ENCODE measurements at places on chromosomes 13 and 19.
A peak's percentile ranks its signal among the peaks of the same experiment; 100 is the strongest.

- no peak for DNase-seq
Measured at GRCh38 chr19:47729468-47729798, 15.9 kb upstream of the NOP53 start.

DNA sequence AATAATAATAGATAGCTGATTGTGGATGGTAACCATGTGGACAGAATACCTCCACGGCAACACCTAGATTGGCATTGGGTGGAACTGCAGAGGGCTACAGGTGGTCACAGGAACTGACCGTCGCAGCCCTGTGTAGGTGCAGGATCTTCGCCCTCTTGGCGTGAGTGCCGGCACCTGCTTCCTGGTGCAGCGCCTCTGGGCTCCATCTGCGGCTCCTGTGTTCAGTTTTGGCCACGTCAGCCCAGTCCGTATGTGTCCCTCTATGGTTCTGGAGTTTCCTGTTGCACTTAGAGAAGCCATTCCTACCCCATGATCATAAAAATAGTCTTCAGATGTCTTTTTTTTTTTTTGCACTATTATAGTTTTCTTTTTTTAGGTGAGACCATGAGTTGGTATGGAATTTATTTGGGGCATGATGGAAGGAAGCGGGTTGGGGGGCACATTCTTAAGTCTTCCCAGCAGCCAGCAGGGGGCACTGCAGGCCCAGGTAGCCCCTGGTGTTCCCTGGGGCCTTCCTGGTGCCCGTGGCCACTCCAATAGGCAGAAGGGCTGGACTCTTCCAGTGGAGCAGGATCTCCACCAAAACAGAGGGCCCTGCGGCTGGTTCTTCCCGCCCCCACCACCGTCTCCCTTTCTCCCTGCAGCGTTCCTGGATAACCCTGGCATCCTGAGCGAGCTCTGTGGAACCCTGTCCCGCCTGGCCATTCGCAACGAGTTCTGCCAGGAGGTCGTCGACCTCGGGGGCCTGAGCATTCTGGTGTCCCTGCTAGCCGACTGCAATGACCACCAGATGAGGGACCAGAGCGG lies 10.1 kb upstream of the SLC25A42 start:
- peak; percentile 57 for DNase-seq

GRCh38 chr19:47241919-47242577 lies 11.0 kb upstream of the BBC3 start:
- DNase-seq, result no peak

DNA sequence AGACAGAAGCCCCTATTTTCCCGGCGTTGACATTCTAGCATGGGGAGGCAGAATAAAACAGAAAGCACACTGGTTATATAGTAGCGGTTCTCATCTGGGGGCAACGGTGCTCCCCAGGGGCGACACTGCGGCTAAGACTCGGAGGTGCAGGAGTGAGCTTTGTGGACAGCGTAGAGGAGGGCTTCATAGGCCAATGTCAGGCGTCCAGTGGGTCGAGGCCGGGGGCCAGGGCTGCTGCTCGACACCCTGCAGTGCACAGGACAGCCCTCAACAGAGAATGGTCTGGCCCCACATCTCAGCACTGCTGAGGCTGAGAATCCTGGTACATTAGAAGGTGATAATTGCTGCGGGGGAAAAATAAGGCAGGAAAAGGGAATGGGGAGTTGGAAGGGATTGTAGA lies 1.5 kb downstream of the ZNF628 start:
- DNase-seq, result no peak

GRCh38 chr13:113728571-113729054 lies 30.4 kb upstream of the TMEM255B start:
- DNase-seq, result no peak

DNA sequence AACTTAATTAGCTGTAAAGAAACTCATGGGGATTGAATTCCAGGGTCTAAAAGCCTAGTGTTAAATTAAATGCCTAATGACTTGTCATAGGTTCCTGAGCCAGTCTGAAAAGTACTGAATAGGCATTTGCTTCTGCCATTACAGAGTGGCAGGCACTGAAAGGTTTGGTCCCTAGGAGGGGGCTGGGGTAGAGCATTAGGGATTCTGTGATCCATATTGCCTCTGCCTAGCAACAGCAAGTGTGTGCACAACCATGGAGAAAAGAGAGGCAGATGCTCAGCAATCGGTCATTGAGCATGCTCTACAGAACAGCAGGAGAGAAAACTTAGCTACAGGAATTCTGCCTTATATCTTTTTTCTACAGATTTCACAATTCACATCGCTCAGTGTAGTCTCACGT lies 133.5 kb downstream of the TRPC4 start:
- DNase-seq, result no peak

DNA sequence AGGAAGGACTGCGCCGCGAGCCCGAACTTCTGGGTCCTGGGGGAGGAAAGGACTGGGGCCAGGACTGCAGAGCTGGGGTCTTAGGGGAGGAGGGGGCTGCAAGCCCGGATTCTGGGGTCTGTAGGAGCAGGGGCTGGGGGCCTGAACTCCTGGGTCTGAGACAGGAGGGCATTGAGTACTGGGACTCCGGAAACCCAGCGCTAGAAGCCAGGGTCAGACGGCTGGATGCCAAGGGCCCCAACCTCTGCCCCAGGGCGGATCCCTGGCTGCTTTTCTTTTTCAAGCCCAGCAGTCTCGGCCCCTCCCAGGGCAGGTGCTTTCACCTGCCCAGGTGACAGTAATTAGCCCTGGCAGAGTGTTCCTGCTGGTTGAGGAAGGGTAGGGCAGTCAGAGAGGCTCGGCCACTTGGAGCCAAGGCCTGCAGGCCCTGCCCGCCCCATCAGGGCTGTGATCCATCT lies 2.3 kb downstream of the MYH14 start:
- no peak for DNase-seq

DNA sequence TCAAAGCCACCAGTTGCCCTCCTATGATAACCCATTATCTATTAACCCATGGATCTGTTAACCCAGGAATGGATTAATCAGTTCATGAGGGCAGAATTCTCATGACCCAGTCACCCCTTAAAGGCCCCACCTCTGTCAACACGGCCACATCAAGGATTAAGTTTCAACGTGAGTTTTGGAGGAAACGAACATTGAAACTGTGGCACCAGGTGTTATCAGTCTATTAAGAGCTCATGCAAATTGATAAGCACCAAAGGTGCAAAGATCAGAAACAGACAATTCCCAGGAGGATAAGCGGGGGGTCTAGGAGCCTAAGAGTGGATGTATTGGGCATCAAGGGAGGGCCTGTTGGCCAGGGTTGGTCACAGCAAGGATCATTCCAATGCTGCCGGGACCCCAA lies 19.9 kb upstream of the ELAVL1 start:
- no peak for DNase-seq

- DNase-seq, result no peak
Measured at GRCh38 chr13:48477191-48477855, 55.6 kb downstream of the RCBTB2 start.

- no peak for DNase-seq
Measured at GRCh38 chr19:12015015-12015752, 20.3 kb downstream of the ZNF433 start.

- DNase-seq, result no peak
Measured at GRCh38 chr19:30842926-30843325, 470.7 kb downstream of the ZNF536 start.

DNA sequence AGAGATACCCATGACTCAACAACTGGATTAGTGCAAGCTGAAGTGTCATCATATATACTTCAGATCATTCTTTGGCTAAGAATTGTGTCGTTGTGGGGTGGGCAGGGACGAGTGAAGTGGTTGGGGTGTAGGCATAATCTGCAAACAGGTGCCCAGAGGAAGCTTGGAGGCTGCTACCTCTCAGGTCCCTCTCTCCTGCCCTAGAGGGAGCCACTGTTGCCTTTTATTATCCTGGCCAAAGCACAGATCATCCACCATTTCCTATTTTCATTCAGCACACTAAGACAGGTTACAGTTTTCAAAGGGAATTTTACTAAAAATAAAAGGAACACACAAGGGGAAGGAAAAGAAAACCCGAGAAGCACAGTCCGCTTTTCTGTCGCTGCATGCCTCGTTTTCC lies 126.6 kb downstream of the HS6ST3 start:
- DNase-seq, result no peak

GRCh38 chr13:46479283-46479682 lies 73.7 kb upstream of the LRCH1 start:
- no peak for DNase-seq

- DNase-seq, result peak; percentile 48
Measured at GRCh38 chr19:15379999-15380647, 536 bp upstream of the AKAP8 start.
